ENCODE measurements at places on chromosomes 11 and 22. TPM values are rescaled to one million over a fixed set of nuclear protein-coding genes. Genes with fewer than 3 reads are reported as not detected.

DNA sequence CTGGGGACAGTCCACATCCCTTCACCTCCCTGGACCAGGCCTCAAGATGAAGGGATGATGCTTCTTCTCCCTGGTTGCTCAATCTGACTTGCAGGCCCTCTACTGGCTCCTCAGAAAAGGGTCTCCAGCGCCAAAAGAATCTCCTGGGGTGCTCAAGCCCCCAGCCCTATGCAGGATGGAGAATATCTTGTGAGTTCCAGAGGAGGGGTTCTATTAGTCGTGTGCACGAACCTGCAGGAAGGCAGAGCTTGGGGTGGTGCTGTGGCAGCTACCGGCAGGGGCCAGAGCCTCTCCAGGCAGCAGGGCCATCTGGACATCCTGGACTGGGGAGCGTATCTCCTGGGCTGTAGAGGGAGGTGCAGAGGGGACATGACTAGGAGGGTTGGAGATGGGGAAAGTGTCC is 1339.5 kb downstream of the BRD1 start:
- DNase-seq: no peak

- DNase-seq: no peak
These were observed 50.1 kb downstream of the FBLN1 start for GRCh38 chr22:45552580-45553350.

- no peak for DNase-seq
These were observed 68.9 kb downstream of the CYTH4 start for GRCh38 chr22:37351232-37351631.

- DNase-seq: no peak
These were observed 51.1 kb upstream of the LMO2 start for GRCh38 chr11:33942954-33943353.

DNA sequence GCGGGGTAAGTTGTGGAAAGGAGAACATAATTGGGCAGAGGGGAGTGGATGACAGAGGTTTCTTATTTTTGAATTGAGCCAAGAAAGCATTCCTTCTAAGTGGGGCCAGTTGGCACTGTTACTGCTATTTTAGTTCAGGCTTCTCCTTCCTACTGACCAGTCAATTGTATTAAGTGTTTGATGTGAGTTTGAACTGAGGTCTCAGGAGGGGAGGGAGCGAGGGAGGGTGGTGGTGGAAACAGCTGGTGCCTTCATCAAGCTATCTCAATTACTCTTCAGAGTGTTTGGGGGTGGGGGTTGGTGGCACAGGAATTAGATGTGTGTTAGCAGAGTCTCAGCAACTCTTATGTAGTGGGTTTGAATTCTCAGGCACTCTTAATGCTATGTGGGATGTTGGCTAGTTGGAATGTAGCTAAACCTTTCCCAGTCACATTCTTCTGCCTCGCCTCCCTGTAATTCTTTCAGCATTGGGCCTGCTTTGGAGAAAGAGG is 14.5 kb downstream of the CTNND1 start:
- no peak for DNase-seq

DNA sequence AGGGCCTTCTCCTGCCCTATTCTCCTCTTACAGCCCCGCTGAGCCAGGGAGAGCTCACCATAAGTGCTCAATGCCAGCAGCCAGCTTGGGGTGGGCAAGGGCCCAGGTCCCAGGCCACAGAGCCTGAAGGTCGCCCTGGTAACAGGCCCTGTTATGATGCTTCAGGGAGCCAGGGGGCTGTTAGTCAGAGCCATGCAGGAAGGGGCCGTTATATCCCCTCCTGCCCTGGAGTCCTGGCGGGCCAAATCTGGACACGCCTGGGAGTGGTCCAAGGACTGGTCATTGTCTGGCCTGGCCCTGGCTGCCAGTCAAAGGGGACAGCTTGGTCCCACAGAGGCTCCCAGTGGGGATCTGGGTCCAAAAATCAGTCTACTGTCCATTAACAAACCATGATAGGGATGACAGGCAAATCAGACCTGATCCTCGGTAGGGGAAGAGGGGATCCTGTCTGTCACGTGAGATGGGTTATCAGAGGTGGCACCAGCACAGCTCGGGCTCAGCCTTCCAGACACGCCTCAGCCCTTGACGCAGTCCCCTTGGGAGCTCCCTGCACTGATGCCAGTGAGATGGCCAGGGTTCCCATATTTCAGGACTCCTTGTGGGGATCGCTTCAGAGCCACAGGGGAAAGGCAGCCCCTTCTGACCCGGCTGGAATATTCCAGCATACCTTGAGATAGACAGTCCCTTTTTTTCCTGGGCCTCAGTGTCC is 55.9 kb downstream of the LRRC32 start:
- no peak for DNase-seq

DNA sequence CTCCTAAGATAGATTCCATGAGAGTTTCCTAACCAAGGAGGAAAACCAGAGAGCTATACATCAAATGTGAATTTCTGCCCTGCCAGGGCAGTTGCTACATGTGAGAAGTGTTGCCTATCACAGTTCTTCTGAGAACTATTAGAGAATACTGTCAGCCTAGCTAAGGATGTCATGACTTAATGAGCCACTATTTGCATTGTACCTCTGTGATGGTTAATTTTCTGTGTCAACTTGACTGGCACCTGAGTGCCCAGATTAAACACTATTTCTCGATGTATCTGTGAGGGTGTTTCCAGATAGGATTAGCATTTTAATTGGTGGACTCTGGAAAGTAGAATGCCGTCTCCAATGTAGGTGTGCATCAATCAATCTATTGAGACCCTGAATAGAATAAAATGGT is 1.7 kb upstream of the TCN1 start:
- no peak for DNase-seq

- no peak for DNase-seq
These were observed 521 bp downstream of the P2RY6 start for GRCh38 chr11:73272680-73273038.

DNA sequence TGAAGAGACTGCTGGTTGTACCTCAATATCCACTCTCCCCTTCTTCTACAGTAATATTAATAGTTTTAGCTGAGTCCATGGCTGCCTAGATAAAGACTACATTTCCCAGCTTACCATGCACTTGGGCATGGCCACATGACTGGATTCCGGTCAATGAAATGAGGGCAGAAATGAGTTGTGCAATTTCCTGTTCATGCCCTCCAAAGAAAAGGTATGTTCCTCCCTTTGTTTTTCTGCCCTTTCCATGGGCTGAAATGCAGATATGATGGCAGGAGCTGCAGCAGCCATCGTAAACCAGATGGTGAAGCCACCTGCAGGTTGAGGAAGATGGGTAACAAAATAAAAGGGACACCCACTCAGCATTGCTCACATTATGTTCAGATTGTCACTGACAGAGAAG is 15.3 kb upstream of the ELFN2 start:
- DNase-seq: no peak

DNA sequence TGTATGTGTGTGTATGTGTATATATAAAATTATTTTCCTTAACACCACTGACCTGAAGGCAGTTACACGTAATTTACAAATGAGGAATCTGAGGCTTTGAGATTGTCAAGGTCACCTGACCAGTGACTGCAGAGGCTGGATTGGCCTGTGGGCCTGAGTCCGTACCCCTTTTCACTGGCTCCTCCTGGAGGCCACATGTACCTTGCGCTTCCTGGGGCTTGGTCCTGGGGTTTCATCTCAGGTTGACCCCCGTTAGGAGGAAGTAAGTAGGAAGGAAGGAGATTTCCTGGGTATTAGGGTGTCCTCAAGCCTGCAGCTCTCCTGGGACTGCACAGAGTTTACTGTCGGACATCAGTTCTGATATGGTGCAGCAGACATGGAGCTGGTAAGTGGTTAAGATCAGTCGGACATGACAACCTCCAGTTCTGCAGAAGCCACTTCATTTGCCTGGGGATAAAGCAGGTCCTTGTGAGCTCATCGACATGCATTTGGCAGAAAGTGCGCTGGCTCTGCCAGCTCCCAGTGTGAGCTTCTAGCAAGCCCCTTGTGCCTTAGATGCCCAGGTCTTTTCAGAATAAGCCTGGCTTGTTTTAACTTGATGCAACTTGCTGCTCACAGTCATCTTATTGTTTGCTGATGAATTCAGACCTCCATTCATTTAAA is 36.6 kb downstream of the ST3GAL4 start:
- DNase-seq: no peak

DNA sequence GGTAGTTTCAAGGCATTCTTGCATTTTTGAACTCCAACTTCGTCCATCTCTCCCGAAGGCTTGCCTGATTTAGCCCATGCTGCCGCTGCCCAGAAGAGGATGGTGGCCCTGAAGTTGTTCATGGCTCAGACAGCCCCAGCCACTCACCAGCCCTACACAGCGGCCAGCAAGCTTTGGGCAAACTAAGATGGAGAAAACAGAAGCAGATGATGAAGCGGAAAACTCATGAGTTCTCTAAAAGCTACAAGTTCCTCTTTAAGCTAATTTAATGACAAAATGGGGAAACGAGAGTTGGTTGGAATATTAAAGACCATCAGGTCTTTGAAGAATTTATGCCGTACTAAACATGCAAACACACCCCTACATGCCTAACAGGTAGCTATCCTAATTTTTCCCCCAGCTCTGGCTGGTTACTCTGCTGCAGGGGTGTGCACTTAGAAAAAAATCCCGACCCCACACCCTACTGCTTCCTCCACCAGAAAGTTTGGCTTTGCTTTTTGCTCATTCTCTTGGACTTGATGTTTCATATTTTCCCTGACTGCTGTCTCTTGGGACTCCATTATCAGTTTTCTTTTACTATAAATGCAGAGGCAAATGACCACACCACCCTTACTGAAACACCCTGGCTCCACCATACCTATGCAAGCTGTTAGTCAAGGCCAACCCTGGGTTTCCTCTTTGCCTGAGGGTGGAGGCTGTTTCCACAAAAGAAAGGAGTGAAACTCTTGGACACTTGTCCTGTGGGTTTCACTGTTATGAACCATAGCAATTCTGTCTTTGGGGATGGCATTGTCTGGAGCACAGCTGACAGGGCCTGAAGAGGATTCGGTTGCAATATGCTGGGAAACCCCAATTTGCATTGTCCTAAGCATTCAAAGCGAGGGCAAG is at the start of gene MPEG1:
Gene MPEG1 (minus strand): TSS at position 184 of the 888 bp plus-strand sequence. CDS start 62 bp downstream, at position 122.
- DNase-seq: no peak

GRCh38 chr11:27215471-27216269 is 147.3 kb downstream of the CCDC34 start:
- DNase-seq: no peak

- no peak for DNase-seq
These were observed 492.6 kb upstream of the CADM1 start for GRCh38 chr11:115996808-115997188.

- no peak for DNase-seq
These were observed 267.5 kb downstream of the TTC28 start for GRCh38 chr22:28412109-28412508.

DNA sequence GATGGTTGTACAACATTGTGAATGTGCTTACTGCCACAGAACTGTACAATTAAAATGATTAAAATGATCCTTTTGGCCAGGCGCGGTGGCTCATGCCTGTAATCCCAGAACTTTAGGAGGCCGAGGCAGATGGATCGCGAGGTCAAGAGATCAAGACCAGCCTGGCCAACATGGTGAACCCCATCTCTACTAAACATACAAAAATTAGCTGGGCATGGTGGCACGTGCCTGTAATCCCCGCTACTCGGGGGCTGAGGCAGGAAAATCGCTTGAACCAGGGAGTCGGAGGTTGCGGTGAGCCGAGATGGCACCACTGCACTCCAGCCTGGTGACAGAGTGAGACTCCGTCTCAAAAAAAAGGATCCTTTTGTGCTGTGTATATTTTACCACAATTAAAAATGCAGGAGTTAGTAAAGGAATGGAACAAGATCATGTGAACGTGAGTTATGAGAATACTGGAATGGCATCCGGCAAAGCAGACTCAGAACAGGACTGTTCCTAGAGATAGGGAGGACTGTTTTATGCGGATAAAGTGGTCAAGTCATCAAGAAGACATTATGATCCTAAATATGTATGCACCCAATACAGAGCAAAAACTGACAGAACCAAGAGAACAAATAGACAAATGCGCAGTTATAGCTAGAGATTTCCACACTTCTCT is 58.0 kb upstream of the CLDN5 start:
- no peak for DNase-seq

OSM gene
- 16.1 TPM for total RNA-seq

OR5L2 gene
- total RNA-seq: not detected

NRGN gene
- total RNA-seq: 12.2 TPM

TMPRSS13 gene
- 0.39 TPM for total RNA-seq

ENTHD1 gene
- total RNA-seq: 0.31 TPM
